ENCODE measurements at places on chromosomes 7 and 10.

GRCh38 chr7:70693686-70694433 is 438.1 kb upstream of the GALNT17 start:
- DNase-seq: peak; percentile 68

DNA sequence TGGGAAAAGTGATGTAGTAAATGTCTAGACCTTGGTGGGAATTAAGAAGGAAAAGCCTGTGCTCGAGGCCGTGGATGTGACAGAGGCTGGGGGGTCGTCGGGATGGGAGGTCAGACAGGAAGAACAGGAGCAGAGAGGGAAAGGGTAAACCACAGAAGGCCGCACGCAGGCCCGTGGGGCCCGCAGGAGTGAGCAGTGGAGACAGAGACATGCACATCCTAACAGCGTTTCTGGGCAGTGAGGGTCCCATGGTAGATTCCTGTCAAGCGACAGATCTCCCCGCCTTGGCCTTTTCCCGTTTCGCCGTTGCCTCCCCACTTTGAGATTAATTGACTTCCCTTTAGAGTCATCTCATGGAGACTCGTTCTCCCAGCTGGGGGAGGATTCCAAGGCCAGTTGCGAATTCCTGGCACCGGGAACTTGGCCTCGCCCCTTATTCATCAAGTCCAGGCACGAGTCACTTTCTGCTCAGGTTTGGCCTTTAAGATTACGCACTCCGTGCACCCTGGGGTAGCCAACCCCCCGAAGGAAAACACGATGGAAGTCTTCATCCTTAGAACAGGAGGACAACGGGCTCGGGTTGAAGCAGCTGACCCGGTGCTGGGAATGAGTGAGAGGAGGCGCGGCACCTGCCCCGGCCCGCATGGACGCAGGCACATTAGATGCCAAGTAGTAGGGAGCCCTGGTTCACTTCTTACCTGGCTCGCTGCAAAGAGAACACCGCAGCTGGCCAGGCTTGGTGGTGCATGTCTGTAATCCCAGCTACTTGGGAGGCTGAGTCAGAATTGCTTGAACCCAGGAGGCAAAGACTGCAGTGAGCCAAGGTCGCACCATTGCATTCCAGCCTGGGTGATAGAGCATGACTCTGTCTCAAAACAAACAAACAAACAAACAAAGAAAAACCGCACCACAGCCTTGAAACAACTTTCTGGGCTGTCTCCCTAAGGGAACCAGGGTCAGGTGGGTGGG is 315.2 kb upstream of the SHH start:
- no peak for DNase-seq

GRCh38 chr7:16300361-16300895 is 120.9 kb downstream of the CRPPA start:
- no peak for DNase-seq

DNA sequence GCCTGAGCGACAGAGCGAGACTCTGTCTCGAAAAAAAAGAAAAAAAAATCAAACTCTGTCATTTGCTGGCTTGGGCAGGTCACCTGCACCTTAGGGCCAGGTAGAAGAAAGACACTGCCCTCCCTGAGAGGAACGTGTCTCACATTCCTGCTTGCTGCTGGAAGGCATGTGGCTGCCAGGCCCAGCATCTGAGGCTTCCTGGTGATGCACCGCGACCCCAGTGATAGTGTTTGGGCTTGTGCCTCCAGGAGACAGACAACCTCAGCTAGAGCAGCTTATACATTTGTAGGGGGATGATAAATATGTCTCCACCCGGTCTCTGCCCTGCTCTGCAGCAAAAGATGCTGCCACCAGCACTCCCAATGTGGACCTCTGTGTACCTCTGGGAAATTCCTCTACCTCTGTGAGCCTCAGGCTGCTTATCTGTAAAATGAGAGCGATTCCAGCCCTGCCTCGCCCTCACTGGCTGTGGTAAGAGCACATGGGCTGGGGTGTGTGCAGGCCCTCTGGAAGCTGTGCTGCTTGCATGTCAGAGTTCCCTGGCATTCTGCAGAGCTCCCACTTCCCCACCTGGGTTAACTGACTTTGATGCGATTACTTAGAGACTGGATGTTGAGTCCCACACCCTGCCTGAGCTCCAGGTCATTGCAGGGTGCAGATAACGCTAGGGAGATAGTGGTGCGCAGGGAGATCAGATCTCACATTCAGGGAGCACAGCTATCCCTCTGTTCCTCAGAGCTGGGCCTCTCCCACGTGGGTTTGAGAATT is 19.9 kb downstream of the SLC29A3 start:
- DNase-seq: no peak

DNA sequence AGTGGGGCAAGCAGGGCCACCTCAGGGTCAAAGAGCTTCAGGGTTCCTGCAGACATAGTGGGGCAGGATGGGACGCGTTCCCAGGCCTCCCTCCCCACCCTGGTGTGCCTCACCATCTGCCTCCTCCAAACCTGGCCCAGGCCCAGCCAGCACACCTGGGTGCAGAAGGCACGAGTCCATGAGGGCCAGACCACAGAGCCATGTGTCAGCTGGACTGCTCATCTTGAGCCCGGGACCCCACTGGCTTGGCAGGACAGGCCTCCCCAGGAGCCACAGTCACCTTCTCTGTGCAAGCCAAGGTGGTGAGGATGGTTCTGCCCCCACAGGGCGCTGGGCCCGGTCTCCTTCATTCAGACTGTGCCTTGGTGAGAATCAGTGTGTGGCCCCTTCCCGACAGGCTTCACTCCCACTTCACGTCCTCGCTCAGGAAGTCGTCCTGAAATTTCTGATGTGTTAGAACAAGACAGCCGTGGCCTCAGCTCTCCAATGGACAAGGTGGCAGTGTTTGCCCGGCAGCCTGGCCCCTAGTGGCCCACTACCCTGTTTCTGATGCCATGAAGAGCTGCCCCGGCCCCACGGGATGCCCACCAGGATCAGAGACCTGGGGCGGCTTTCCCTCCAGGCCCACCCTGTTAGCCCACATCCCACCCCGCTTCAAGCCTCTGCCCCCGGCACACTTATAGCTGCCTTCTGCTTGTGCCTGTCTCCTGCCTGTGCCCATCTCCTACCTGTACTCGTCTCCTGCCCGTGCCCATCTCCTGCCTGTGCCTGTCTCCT is 59.6 kb upstream of the EBF3 start:
- no peak for DNase-seq

GRCh38 chr7:16571941-16572340 is 45.3 kb downstream of the LRRC72 start:
- DNase-seq: no peak

- no peak for DNase-seq
Observed at GRCh38 chr7:107164092-107164491, 4.7 kb upstream of the HBP1 start.

GRCh38 chr10:28730031-28730778 is 52.9 kb downstream of the BAMBI start:
- no peak for DNase-seq

- DNase-seq: no peak
Observed at GRCh38 chr10:71921324-71922027, 42.7 kb upstream of the CHST3 start.

GRCh38 chr7:134623193-134623592 is 23.5 kb upstream of the BPGM start:
- DNase-seq: no peak

DNA sequence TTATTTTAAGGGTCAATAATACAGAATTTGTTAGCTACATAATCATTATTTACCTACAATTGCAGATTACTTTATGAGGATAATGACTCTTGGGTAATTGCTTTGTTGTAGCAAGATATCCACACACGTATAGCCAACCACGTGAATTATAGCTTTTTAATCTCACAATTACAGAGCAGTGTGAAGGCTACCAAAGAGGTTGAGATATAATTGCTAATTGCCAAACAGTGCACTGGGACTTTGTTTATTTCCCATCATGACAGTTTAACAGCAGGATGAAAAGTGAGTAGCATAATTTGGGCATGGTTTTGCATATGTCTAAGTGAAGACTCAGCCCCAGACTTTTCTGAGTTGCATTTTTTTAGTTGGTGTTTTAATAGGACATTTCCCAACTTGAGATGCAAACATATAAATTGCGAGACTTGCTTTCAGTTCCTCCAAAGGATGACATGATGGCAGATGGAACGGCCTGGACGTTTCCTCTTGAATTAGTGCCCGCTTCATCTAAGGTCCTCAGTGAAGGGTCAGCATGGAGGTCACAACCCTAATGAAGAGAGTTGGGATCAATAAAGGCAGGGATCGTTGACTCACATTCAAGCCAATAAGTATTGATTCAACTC is 180.7 kb upstream of the GPR26 start:
- no peak for DNase-seq

- DNase-seq: peak; percentile 36
Observed at GRCh38 chr7:120990468-120991118, 2.1 kb downstream of the CPED1 start.

DNA sequence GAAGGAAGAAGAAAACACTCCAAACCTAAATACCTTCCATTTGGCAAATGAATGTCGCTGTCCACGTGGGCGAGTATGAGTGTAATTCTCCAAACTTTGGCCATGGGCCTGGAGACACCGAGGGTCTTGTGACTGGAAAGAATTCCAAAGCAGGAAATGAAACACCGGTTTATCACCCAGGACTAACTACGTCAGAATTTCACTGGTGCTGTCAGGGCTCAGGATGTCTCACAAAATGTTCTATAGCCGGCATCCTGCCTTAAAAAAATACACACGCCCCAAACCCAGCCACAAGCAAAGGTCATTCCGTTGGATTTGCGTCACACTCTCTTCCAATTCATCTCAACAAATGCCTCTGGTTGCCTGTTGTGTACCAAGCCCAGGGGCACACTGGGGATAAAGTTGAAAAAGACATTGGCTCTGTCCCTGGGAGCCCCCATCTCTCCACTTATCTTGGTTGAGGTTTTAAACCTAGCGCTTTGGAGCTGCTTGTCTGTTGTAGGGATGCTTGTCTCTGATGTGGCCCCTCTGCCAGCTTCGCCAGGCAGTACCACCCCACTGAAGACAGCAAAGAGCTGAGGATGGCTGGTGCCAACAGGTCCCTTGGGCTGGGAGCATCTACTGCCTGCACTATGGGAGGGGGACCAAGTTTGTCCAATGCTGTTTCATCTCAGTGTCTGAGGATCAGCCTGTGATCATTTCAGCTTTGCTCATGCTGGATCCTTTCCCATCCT is 31.2 kb downstream of the GSTO2 start:
- peak; percentile 99 for DNase-seq

DNA sequence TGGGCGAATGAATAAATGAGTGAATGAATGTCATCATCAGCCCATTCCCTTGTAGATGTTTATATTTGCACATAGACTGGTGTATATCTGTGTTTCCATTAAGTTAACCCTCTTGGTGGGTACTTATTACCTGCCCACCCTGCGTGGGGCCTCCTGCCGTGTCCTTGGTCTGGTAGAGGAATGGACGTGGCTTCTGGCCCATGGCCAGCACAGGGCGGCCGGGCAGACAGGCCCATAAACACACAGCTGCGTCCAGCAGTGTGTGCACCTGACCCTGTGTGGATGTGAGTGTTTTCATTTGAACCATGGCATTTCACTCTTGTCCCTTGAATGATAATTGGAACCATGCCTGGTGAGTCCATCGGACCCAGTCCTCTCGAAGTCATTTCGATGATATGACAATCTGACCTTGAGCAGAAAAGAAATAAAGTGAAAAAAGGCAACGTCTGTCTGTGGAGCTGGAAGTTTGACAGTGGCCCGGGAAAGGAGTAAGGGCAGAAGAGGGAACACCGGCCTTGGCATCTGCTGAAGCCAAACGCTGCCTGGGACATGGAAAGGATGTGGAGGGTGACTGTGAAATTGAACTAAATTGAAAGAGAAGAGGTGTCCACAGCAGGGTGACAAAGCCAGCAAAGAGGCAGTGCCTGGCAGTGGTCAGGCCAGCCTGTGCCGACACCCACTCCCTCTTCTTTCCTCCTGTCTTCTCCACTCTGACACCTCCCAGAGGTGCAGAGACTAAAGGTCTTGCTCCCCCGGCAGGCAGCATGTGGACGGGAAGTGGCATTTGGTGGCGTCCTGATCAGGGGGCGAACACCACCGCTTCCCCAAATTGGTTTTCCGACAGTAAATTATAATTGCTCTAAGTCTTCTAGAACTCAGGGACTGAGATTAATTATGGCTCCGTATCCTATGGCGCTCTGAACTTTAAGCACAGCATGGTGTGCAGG is 199.0 kb upstream of the ZMIZ1 start:
- no peak for DNase-seq

DNA sequence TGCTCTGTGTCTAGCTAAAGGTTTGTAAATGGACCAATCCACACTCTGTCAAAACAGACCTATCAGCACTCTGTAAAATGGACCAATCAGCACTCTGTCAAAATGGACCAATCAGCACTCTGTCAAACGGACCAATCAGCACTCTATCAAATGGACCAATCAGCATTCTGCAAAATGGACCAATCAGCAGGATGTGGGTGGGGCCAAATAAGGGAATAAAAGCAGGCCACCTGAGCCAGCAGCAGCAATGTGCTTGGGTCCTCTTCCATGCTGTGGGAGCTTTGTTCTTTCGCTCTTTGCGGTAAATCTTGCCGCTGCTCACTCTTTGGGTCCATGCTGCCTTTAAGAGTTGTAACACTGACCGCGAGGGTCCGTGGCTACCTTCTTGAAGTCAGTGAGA is 740.5 kb upstream of the POM121L12 start:
- no peak for DNase-seq

GRCh38 chr10:95221124-95221523 is 27.1 kb downstream of the ACSM6 start:
- peak; percentile 50 for DNase-seq

GRCh38 chr7:121344093-121344492 is 15.3 kb downstream of the WNT16 start:
- no peak for DNase-seq

DNA sequence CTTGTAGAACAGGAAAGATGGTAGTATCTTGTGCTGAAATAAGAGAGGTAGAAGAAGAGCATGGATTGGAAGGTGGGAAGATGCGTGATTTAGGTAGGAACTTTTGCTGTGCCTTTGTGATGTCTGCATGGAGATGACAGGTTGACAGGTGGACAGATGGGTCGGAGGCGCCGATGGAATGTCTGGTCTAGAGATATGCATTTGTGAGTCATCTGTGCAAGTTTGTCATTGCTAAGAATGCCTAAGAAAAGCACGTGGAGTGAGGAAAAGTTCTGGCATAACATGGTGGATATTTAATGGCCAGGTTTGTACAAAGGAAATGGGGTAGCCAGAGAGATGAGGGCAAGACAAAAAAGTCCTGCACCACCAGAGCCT is 76.0 kb upstream of the ARMC3 start:
- DNase-seq: no peak

DNA sequence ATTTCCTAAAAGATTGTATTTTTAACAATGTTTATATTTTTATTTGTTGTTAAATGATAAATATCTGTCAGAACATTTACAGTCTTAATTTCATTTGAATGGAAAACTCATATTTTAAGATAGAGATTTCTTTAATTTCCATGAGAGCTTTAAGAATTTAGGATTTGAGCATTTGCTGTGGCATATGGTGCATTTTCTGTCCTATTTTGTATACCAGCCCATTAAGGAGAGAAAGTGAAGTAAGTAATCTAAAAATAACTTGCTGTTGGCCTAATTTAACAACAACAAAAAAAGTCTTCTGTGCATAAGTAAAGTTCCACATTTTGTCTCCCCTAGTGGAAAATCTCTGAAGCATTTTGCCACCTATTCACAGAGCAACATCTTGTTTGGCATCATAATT is 190.9 kb upstream of the PPP1R3A start:
- no peak for DNase-seq

GRCh38 chr7:114789871-114790311 is 132.0 kb upstream of the MDFIC start:
- DNase-seq: peak; percentile 99

GRCh38 chr10:101136007-101136707 is 5.1 kb downstream of the TLX1 start:
- no peak for DNase-seq
